ENCODE measurements at places on chromosomes 6 and 20. TPM values are rescaled to one million over a fixed set of nuclear protein-coding genes. Genes with fewer than 3 reads are reported as not detected.

DNA sequence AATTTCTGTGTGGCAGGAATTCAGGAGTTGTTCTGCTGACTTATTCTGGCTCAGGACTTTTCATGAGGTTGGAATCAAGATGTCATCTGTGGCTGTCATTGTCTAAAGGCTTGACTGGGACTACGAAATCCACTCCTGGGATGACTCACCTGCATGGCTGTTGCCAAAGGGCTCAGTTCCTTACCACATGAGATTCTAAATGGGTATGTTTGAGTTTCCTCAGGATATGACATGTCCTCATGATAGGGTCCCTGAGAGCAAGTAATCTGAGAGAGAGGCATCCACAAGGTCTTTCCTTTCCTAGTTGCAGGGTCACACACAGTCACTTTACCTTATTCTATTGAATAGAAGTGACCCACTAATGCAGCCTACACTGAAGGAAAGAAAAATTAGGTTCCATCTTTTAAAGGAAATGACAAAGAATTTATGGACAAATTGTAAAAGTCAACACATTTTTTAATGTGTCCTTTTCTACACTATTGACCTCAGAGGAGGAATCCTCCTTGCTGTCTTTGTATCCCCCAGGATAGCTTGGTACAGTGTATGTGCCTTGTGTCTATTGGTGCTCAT is 1025.0 kb upstream of the GJE1 start:
- no peak for DNase-seq

DNA sequence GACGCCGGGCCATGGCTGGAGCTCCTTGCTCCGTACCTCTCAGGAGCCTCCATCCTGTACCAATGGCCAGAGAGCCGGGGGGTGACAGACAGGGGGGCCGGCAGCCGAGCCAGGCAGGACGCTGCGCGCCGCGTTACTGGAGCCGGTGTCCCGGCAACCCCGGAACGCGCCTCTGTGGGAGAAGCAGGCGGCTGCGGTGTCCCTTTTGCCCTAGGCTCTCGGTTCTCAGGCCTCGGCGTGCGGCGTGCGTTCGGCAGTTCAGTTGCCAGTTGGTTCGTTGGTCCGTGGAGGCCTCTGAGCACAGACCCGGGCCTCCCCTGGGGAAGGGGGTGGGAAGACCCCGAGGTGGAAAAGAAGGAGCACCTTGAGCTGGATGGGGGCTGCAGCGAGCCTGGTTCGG is at the start of gene SPATS1:
Gene SPATS1 (plus strand): TSS at position 162 of the 400 bp plus-strand sequence. CDS start 446 bp downstream, outside the sequence.
- no peak for DNase-seq

The RAET1G gene
- not detected for total RNA-seq

DNA sequence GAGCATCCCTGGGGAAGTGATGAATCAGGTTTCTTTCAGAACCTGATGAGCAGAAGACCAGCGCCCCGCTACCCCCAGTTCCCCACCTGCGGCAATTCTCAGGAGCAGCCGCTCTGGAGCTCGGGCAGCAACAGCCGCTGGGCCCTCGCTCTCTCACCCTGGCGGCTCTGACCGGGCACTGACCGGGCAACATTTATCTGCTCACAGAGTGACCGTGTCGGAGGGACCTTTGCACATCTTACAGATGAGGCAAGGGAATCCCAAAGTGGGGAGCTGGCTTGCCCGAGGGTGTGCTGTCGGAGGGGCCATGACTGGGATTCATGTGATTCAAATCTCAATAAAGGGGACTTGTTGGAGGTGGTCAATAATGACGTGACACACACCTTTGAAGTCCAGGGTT is 26.2 kb upstream of the KCNK16 start:
- no peak for DNase-seq

DNA sequence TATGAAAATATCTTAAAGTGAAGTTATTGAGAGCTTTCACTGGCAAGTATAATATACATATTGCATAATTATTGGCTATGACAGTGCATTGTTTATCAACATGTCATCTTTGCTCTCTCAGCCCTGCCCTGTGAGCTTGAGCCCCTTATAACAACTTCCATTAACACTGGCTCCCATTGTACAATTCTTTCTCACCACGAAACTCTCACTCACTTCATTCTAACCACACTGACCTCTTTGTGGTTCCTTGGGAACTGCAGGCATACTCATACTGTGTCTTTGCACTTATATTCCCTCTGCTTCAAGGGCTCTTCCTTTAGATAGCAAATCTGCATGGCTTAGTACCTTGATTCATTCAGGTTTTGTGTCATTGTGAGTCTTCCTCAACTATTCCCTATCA is 411.8 kb downstream of the CDKAL1 start:
- peak; percentile 4 for DNase-seq

DNA sequence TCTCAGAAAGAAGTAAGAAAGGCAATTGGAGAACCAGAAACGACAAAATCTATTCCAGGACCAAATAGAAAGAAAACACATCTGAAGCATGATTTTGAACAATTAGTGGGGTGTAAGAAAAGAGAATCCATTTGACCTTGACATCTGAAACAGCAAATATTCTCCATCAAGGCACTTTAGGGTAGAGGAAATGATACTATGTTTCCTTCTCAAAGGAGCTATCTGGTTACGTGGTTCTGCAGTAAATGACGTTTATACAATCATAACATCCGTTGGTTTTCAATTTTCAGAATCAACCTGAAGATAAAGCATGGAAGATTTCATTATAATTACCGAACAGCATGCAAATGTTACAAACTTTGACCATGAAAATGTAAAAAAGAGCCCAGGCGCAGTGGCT is 8.2 kb upstream of the SIGLEC1 start:
- DNase-seq, result no peak

DNA sequence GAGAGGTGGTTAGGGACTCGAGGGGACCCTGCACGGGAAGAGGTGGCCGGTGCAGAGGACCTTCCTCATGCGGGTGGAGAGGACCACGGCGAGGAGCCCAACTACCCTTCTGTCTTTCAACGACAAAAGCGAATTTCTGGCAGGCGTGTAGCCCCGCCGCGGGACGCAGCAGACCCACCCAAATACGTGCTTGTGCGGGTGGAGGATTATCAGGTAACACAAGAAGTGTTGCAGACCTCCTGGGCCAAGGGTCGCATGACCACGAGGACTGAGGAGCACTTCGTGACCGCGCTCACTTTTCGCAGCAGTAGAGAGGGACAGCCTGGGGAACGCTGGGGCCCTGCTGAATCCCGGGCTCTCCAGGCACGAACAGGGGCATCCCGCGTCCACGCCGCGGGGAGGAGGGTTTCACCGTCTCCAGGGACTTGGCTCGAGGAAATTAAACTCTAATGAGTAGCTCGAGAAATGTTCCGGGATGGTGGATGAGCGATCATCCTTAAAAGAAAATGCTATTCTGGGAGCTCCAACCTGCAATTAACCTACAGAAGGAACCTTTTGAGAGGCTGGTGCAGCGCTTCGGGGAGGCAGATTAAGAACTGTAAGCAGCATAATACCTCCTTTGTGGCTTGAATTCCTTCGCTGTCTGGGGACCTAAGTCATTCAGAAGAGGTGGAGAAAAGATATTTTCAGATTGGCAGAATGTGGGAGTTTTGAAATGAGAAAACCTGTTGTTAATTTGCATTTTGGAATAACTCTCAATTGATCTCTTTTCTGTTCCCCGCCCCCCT is 804 bp downstream of the C6orf141 start:
- DNase-seq, result peak; percentile 63

The C6orf58 gene
- 0.64 TPM for total RNA-seq

The DEFB113 gene
- not detected for total RNA-seq

DNA sequence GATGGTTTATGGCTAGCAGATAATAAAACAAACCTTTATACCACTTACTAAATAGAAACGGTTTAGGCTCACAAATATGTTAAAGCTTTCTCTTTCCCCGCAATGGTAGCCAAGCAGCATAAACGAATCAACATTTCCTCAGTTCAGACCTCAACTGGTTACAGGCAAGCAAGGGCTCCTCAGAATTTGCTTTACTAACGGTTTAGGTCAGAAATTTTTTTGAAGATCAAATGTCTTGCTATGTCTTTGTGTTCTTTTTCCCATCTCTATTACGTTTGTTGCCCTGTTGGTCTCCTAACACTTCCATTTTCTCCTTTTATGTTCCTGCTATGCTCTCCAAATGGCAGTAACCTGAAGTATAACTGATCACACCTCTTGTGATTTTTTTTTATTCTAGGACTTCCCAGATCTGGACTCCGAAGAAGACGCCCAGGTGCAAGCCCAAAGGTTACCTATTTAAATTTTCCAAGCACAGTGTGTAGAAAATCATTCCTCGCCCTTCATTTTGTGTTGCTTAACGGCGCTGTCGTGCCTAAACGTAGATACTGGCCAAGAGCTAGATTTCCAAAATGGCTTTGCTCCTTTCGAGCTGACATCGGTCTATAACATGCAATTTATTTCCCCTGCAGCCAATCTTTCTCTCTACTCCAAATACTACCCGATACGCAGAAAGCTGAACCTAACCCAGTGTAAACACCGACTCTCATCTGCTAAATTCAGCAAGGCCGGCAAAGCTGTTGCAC is 717 bp upstream of the ASF1A start:
- DNase-seq, result peak; percentile 78

The CD93 gene
- total RNA-seq, result 0.06 TPM

GRCh38 chr6:12973386-12973785 is 256.8 kb downstream of the PHACTR1 start:
- no peak for DNase-seq

The BANF2 gene
- not detected for total RNA-seq

GRCh38 chr6:128519931-128520435 is 416 bp downstream of the PTPRK start:
- peak; percentile 73 for DNase-seq

- no peak for DNase-seq
Observed at GRCh38 chr20:64077094-64077493, 2.2 kb downstream of the RGS19 start.

- peak; percentile 56 for DNase-seq
Observed at GRCh38 chr20:25543068-25543467, 42.3 kb downstream of the NINL start.

DNA sequence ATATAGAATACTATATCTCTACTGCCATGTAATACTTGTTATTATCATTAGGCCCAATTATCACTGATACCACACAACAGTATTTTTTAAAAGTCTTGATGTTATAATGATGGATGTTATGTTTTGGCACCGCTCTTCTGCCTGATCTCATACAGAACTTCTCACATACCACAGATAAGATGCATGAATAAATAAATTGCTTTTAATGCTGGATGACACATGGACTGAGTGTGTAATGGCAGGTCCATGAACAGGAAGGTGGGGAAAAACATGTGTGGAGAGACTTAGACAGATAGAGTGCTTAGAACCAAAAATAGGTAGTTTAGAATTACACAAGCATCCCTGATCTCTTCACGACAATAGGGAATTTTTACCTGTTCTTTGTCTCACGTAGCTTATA is 258.4 kb upstream of the MARCKS start:
- DNase-seq, result no peak

DNA sequence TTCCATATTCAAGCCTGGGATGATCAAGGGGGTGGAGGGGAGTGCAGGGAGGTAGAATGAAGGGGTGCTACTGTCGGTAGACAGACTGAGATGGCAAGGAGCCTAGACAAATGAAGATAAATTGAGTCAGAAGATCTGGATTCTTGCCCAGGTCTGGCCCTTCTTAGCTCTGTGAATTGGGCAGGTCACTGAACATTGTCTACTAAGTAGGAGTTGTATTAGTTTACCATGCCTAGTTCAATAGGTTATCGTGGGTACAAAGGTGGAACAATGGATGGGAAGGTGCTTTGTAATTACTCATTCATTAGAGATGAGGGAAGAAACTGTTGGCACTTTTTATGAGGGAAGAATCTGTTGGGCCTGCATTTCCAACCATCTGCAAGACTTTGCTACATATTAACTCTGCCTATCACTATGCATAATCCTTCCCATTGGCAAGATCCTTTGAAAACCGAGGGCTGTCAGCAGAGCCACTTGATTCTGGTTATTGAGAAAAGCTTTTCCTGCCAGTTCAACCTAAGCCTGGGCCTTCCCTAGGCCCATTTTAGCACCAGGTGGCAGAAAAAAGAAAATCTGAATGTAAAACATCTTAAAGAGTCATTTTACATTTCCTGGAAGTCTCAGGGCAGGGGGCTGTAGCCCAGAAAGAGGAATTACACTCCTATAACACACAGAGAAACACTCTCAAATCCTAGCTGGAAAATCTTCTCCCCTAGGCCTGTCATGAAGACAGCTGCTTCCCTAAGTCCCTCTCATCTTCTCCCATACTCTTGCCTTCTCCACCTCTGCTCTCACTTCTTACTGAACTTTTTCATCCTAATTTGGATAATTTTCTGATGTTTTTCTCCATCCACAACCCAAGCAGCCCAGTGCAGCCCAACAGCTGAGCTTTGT is 103.5 kb downstream of the CD24 start:
- no peak for DNase-seq

GRCh38 chr20:55057779-55058415 is 582.5 kb downstream of the DOK5 start:
- DNase-seq, result no peak

GRCh38 chr6:117195728-117196127 is 69.6 kb upstream of the VGLL2 start:
- DNase-seq, result no peak

DNA sequence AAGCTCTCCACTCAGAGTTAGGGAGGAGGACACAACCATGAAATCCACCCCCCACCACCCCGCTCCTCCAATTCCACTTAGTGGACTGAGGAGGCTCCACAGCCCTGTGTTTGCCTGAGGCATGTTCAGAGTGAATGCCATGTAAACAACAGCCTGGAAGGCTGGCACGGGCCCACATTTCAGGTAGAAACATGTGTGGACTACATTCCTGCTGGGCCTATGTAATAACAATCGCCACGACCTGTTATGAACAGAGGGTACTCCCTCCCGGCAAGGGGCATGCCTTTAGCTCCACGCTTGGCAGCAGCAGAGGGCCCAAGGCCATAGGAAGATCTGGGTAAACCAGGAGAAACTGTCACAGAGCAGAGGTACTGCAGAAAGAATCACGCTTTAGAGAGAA is 65.5 kb downstream of the ISM1 start:
- no peak for DNase-seq

The RIPPLY2 gene
- 4.0 TPM for total RNA-seq

DNA sequence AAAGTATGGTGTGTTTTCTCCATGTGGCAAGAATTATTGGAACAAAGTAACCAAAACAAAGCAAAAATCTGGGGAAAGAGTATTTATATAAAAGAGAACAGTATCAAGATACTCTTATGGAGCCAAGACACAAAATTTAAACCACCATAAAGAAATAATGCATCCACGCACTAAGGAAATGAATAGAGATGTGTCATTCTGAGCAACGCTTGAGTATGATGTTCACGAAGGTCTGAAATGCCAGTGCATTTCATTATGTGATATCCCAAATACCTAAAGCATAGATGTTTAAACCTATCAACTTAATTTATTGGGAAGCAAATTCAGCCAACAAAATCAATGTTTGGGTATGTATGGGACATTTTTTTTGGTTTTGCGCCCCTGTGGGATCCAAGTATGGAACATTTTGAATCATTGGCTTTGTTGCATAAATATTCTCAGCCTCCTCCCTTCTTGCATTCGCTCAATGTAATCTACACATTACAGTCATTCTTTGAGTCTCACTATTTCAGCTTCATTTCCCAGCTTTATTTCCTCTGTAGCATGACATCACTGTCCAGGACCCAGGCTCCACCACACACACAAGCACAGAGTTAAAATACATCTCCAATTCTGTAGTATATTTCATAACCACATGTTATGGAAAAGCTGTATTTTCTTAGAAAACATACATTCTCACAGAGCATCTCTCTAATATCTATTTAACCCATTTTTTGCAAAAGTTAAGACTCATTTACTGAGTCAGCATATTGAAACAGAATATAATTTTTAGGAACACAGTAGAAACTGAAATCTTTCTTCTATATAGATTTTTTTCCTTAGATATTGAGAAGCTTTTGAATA is 11.6 kb upstream of the MOXD1 start:
- DNase-seq, result no peak

GRCh38 chr20:53048387-53048786 is 76.2 kb downstream of the TSHZ2 start:
- no peak for DNase-seq

- DNase-seq, result no peak
Observed at GRCh38 chr20:63547725-63548480, at the start of gene SRMS. Gene SRMS (minus strand): TSS chr20:63547749. CDS start chr20:63547463, 286 bp downstream.
